Activated CD8-positive, alpha-beta T cell treated with anti-CD3 and anti-CD28 coated beads for 36 hours (primary cell): ENCODE measurements at places on chromosomes 3 and 15. TPM values are rescaled to one million over a fixed set of nuclear protein-coding genes. Genes with fewer than 3 reads are reported as not detected.

TIGIT gene
- 73.5 TPM for total RNA-seq

DNA sequence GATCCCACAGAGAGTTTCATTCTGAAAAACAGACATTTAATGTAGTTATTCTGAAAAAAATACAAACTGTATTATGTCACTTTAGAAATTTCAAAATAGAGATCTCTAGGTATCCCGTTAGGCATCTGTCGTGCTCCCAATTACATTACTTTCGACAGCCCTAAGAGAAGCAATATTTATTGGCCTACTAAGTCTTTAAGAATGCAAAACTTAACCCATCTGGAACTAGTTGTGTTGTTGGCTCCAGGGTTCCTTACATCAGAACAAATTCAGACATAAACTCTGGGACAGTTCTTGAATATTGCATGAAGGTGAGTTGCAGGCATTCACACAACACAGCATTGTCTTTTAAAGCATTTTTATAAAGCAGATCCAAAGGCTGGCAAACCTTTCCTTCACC lies 498.4 kb downstream of the FHIT start:
- DNase-seq: no peak
- no peak overlapping the region for H3K4me3 ChIP-seq
- H3K4me1 ChIP-seq: no peaks in the 10 kb centered on the region
- H3K36me3 ChIP-seq: no peaks in the 10 kb centered on the region

- no peaks in the 10 kb centered on the region for H3K36me3 ChIP-seq
- H3K27me3 ChIP-seq: peaks cover 5% of the 10 kb centered on the region
Measured at GRCh38 chr3:123733805-123734526, 149.1 kb upstream of the HACD2 start.

GRCh38 chr3:142276781-142277180 lies 51.4 kb upstream of the GK5 start:
- H3K27ac ChIP-seq: no peak overlapping the region
- no peak overlapping the region for H3K4me3 ChIP-seq
- H3K27me3 ChIP-seq: no peaks in the 10 kb centered on the region
- H3K4me1 ChIP-seq: peaks cover 3% of the 10 kb centered on the region
- H3K36me3 ChIP-seq: peaks cover 2% of the 10 kb centered on the region
- DNase-seq: no peak

- H3K27ac ChIP-seq: no peak overlapping the region
- no peaks in the 10 kb centered on the region for H3K4me1 ChIP-seq
- no peaks in the 10 kb centered on the region for H3K36me3 ChIP-seq
- DNase-seq: no peak
- no peak overlapping the region for H3K4me3 ChIP-seq
- no peaks in the 10 kb centered on the region for H3K27me3 ChIP-seq
Measured at GRCh38 chr3:55818485-55818884, 331.4 kb upstream of the WNT5A start.

- no peak overlapping the region for H3K4me3 ChIP-seq
- no peak for DNase-seq
- H3K27me3 ChIP-seq: no peaks in the 10 kb centered on the region
- H3K36me3 ChIP-seq: peaks cover 2% of the 10 kb centered on the region
- H3K27ac ChIP-seq: no peak overlapping the region
Measured at GRCh38 chr3:100030346-100030745, 84.0 kb downstream of the FILIP1L start.

DNA sequence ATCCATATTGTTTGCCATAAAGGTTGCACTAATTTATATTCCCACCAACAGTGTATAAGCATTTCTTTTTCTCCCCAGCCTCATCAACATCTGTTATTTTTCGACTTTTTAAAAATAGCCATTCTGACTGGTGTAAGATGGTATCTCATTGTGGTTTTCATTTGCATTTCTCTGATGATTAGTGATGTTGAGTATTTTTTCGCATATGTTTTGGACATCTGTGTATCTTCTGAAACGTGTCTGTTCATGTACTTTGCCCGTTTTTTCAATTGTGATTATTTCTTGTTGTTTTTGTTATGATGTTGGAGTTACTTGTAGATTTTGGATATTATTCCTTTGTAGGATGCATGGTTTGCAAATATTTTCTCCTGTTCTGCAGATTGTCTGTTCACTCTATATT lies 46.5 kb downstream of the TP63 start:
- H3K4me1 ChIP-seq: no peaks in the 10 kb centered on the region
- peaks cover 2% of the 10 kb centered on the region for H3K27me3 ChIP-seq
- no peaks in the 10 kb centered on the region for H3K36me3 ChIP-seq
- no peak for DNase-seq
- H3K4me3 ChIP-seq: no peak overlapping the region

DNA sequence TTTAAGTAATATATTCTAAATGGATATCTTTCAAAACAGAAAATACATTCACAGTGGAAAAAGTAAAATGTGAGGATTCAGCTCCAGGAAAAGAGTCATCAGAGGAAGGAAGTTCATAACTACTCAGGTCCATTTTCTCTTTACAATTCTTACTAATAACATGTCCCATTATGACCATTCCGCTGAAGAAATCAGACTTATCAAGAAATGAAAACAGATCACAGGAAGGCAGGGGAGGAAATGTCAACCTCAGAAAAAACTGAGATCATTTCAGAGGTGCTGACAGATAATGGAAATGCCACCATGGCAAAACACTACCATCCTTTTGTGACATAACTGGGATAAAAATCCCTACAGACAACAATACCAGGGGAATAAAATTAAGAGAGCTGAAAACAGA lies 139.5 kb downstream of the MAGI1 start:
- no peaks in the 10 kb centered on the region for H3K4me1 ChIP-seq
- no peak overlapping the region for H3K4me3 ChIP-seq
- H3K27me3 ChIP-seq: no peaks in the 10 kb centered on the region
- no peak for DNase-seq
- no peak overlapping the region for H3K27ac ChIP-seq
- no peaks in the 10 kb centered on the region for H3K36me3 ChIP-seq

DNA sequence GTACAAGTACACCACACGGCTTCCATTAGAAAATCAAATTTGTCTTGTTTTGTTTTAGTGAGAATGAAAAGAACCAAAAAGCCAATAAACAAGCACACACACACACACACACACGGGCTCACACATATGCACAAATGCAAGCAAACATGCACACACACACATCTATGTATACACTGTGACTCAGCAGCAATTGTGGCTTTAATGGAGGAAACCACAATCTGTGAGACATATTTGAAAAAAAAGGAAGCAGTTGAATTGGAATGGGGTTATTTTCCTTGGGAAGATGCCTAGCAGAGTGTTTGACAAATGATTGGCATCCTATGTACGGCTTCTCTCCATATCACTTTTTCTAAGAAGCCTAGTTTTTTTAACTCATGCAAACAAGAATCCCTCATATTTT lies 201.1 kb upstream of the ARRDC4 start:
- no peak for DNase-seq
- no peaks in the 10 kb centered on the region for H3K4me1 ChIP-seq
- no peak overlapping the region for H3K27ac ChIP-seq

- peak; percentile 81 for DNase-seq
- peaks cover 9% of the 10 kb centered on the region for H3K36me3 ChIP-seq
- H3K4me1 ChIP-seq: peaks cover 28% of the 10 kb centered on the region
- H3K4me3 ChIP-seq: peak within 1 kb of the TSS; percentile 92
- H3K27me3 ChIP-seq: no peaks in the 10 kb centered on the region
- H3K27ac ChIP-seq: peak within 1 kb of the TSS; percentile 91
Measured at GRCh38 chr3:58332575-58333188, at the start of gene PXK. Gene PXK, plus strand, starts transcription at chr3:58332892. Its CDS starts 97 bp downstream, at chr3:58332989.

- DNase-seq: peak; percentile 83
- H3K27me3 ChIP-seq: no peaks in the 10 kb centered on the region
- H3K4me3 ChIP-seq: no peak overlapping the region
- peaks cover 5% of the 10 kb centered on the region for H3K4me1 ChIP-seq
- no peaks in the 10 kb centered on the region for H3K36me3 ChIP-seq
Measured at GRCh38 chr3:127544192-127544802, 46.2 kb downstream of the TPRA1 start.

DNA sequence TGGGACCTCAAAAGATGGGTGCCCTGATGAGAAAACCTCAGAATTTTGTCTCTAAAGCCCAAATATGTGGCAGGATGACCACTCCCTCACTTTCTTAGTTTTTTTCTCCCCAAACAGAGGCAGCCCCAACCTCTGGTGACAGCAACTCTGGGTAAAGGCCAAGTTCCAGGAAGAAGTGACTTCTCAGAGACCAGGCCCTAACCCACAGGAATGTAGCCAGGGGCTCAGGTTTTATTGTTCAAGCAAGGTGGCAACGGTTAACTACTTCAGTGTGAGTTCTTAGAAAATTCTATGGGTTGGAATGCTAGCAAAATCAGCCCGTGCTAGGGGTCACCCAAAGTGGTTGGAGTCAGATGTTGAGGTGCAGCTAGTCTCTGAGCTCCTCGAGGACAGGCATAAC lies 5.1 kb upstream of the DNAJA4 start:
- no peaks in the 10 kb centered on the region for H3K27me3 ChIP-seq
- DNase-seq: no peak
- H3K4me1 ChIP-seq: no peaks in the 10 kb centered on the region
- H3K27ac ChIP-seq: no peak overlapping the region
- H3K36me3 ChIP-seq: no peaks in the 10 kb centered on the region
- H3K4me3 ChIP-seq: no peak overlapping the region

GRCh38 chr15:48569591-48570302 lies 75.8 kb downstream of the FBN1 start:
- H3K36me3 ChIP-seq: no peaks in the 10 kb centered on the region
- DNase-seq: no peak
- no peaks in the 10 kb centered on the region for H3K27me3 ChIP-seq
- H3K4me1 ChIP-seq: no peaks in the 10 kb centered on the region
- H3K4me3 ChIP-seq: no peak overlapping the region

CCR8 gene
- total RNA-seq: 0.34 TPM

DNA sequence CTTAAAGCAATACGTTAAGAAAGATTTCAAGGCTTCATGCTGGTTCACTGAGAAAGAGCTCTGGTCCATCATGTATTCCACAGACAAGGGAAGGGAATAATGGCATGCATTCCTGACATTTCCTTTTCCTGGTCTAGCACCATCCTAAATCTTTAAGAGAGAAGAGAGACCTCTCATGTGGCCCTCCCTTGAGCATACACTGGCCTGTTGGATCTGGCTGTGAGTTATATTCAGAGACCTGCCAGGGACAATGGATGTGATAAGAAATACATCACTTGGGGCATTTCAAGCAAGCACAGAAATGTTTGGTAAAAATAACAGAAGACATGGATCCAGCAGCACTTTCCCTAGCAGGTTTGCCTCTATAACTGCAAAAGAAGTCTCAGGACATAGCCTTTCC lies 507.8 kb downstream of the NLGN1 start:
- H3K4me3 ChIP-seq: no peak overlapping the region
- H3K4me1 ChIP-seq: no peaks in the 10 kb centered on the region

- no peak for DNase-seq
- H3K36me3 ChIP-seq: peaks cover 5% of the 10 kb centered on the region
- peaks cover 20% of the 10 kb centered on the region for H3K4me1 ChIP-seq
- no peaks in the 10 kb centered on the region for H3K27me3 ChIP-seq
- H3K4me3 ChIP-seq: no peak overlapping the region
Measured at GRCh38 chr3:114745322-114746240, 401.5 kb downstream of the ZBTB20 start.

IL17RE gene
- total RNA-seq: 1.7 TPM

GRCh38 chr15:74403991-74404563 lies 29.7 kb downstream of the SEMA7A start:
- H3K27me3 ChIP-seq: no peaks in the 10 kb centered on the region
- peak overlapping the region; percentile 63 for H3K4me3 ChIP-seq
- peaks cover 5% of the 10 kb centered on the region for H3K36me3 ChIP-seq
- peak; percentile 56 for DNase-seq

GRCh38 chr3:43379343-43379742 lies 93.0 kb downstream of the SNRK start:
- H3K4me3 ChIP-seq: no peak overlapping the region
- H3K27me3 ChIP-seq: no peaks in the 10 kb centered on the region
- H3K27ac ChIP-seq: no peak overlapping the region
- H3K36me3 ChIP-seq: no peaks in the 10 kb centered on the region
- DNase-seq: no peak
